ENCODE measurements at places on chromosomes 6 and 20.

- no peak for DNase-seq
Measured at GRCh38 chr6:34066218-34066571, 79.7 kb downstream of the GRM4 start.

GRCh38 chr20:60581606-60582115 is 623.4 kb downstream of the CDH26 start:
- no peak for DNase-seq

GRCh38 chr6:75109765-75110164 is 96.1 kb downstream of the COL12A1 start:
- no peak for DNase-seq

- no peak for DNase-seq
Measured at GRCh38 chr6:111536910-111537527, 54.0 kb upstream of the REV3L start.

GRCh38 chr6:111176760-111177099 is 89.4 kb downstream of the SLC16A10 start:
- DNase-seq = no peak

DNA sequence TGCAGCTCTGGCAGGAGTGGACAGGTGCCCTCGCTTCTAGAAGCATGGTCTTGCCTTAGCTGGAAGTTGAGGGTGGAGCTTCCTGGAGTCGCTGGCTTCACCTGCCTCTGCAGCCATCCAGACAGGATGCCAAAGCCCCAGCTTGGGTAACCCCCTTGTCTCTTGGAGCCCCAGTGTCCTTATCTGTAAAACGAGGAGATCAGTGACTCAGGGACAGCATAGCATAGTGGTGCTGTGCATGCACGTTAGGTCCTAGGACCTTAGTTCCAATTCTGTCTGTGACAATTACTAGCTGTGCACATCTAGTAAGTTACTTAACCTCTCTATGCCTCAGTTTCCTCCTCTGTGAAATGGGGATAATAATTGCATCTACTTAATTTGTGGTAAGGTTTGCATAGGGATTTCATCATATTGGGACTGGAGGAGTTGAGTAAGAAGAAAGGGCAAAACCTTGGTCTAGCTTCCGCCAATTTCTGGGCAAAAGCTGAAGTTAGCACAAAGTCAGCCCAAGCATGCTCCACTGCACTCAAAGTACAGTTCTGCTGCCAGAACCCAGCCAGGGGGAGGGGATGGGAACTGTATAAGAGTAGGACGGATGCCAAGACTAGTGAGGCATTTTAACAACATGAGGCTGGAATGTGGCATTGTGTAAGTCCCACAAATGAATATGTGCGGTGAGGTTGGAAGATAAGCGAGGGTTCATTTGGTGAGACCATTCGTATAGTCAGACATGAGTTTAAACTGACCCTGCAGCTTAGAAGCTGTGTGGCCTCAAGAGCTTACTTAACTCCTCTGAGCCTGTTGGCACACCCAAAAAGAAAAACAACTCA is 24.5 kb downstream of the TOX2 start:
- no peak for DNase-seq

- DNase-seq = no peak
Measured at GRCh38 chr6:117595099-117595923, 7.0 kb downstream of the GOPC start.
